MCF 10A (cell line): ENCODE measurements at places on chromosomes 5 and 9. TPM values are rescaled to one million over a fixed set of nuclear protein-coding genes. Genes with fewer than 3 reads are reported as not detected.

GRCh38 chr5:143874312-143874711 lies 62.4 kb downstream of the HMHB1 start:
- DNase-seq: no peak
- peaks cover 16% of the 10 kb centered on the region for H3K4me1 ChIP-seq
- no peak overlapping the region for H3K4me3 ChIP-seq
- no peak overlapping the region for H3K27ac ChIP-seq
- no peaks in the 10 kb centered on the region for H3K27me3 ChIP-seq

DNA sequence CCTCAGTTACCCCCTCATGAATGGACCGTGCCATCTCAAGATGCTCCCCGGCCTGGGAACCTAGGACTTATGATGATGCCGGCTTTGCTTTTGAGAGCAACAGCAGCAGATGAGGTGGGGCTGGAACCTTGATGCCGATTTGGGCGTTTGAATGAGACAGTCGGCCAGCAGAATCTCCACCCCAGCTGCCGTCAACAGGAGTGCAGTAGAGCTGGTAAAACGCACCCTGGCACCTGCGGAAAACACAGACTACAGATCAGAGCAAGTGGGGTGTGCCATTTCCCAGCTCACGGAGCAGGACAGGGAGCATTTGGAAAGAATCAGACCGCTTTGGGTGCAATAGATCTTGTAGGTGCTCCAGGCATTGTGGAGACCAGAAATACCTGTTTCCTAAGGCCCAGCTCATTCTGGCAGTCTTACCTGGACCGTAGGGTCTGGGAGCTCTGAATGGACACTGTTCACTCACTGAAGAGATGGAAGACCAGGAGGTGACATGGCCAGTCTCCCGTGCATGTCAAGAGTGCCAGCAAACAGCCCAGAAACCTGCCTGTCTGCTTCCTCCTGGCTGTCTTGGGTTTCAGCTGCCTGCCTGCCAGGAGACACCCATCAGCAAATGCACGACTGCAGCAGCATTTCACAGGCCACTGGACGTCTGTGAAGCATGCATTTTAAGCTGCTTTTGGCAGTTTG lies 317.7 kb upstream of the IRX4 start:
- no peak overlapping the region for H3K27ac ChIP-seq
- no peak for DNase-seq
- no peaks in the 10 kb centered on the region for H3K4me1 ChIP-seq
- no peaks in the 10 kb centered on the region for H3K36me3 ChIP-seq

DNA sequence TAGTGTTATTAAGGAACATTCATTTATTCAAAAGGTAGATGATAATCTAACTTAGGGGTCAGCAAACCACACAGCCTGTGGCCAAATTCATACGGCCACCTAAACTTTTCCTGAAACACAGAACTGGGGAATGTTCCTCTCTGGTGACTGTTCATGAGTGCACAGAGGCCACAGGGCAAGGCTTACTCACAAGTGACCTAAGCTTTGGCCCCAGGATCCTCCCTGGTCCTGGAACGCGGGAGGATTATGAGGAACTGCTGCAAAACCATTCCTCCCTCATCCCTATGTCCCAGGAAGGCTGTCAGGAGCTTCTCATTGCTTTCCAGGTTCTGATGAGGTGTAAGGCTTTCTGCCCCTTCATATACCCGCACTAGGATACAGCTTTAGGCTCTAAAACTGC lies 397.6 kb downstream of the SEMA5A start:
- no peak overlapping the region for H3K27ac ChIP-seq
- peaks cover 4% of the 10 kb centered on the region for H3K4me1 ChIP-seq
- no peak for DNase-seq
- H3K4me3 ChIP-seq: no peak overlapping the region
- no peaks in the 10 kb centered on the region for H3K27me3 ChIP-seq

- no peak overlapping the region for H3K4me3 ChIP-seq
- H3K27me3 ChIP-seq: no peaks in the 10 kb centered on the region
- no peak for DNase-seq
- H3K36me3 ChIP-seq: no peaks in the 10 kb centered on the region
These were observed 342.8 kb downstream of the TMEM167A start for GRCh38 chr5:82734347-82734746.

DNA sequence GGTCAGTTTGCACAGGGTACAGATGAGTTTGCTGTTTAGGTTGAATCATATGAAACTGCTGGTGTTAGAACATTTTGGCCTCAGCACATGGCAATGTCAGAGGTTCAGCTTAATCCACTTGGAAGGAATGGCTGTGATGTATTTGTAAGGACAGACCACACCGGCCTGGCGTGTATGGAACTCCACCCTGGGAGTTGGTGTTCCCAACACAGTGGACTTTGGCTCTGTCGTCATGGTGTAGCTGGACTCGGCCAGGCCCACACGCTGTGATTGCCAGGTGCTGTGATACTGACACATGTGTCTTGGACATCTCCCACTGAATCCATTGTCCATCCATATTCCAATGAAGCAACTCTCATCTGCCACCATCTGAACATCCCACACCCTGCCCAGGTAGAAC lies 90.3 kb downstream of the ZNF618 start:
- no peak for DNase-seq
- no peaks in the 10 kb centered on the region for H3K27me3 ChIP-seq

DNA sequence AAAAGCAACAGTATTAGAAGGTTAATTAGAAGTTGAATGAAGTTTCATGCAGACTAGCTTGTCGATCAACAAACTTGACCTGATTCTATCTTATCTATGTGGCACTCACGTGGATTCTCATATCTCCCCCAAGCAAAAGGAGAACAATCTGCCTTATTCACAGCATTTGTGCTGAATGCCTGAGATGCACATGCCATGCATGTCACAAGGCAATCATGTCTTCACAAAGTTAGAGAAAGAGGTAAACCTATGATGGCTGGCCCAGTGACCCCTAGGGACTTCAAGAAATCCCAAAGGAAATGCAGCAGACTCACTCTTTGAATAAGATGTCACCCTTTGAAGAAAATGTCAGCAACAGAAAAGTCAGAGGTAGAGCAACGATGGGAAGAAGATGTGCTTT lies 17.6 kb upstream of the SHOC1 start:
- no peak overlapping the region for H3K27ac ChIP-seq
- no peak overlapping the region for H3K4me3 ChIP-seq
- DNase-seq: no peak

- H3K27me3 ChIP-seq: no peaks in the 10 kb centered on the region
- no peaks in the 10 kb centered on the region for H3K4me1 ChIP-seq
These were observed 207.7 kb downstream of the TTLL11 start for GRCh38 chr9:121885345-121885901.

DNA sequence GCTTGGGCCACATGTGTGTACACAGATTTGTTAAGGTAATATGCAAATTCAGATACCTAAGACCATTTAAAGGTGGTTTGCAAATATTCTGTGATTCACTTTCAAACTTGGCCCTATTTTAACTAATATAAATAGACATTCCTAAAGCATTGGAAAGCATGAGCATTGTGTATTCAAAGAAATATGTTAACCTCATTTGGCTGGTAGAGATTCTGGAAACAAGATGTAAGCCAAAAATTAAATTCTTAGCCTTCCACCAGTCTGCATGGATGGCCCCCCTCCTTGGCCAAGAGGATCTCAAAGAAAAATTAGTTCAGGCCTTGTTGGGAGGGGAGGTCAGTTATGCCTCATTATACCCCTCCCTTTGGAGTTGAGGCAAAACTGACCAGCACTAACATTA lies 38.7 kb upstream of the C6 start:
- DNase-seq: no peak
- H3K4me3 ChIP-seq: no peak overlapping the region

DNA sequence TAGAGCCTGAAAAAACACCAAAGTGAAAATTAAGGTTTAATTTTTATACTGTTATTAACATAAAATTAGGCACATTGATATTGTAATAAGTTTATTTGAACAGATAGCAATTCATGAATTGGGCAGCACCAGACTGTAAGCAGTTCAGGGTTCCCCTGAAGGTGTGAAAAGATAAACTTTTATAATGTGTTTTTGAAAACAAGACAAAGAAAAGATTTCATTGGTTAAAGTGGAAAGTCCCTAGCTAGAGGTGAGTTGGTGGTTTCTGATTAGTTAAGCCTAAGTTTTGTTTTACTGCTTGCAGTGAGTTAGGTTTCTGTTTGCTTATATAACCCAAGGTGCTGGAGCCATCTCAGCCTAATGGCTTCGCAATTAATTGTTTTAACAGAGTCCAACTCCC lies 96.5 kb upstream of the RPS23 start:
- H3K4me1 ChIP-seq: no peaks in the 10 kb centered on the region
- no peak overlapping the region for H3K27ac ChIP-seq
- no peak overlapping the region for H3K4me3 ChIP-seq
- DNase-seq: no peak

GRCh38 chr9:82124090-82124489 lies 135.5 kb downstream of the SPATA31D1 start:
- H3K4me3 ChIP-seq: no peak overlapping the region
- no peaks in the 10 kb centered on the region for H3K4me1 ChIP-seq
- DNase-seq: peak; percentile 24
- no peaks in the 10 kb centered on the region for H3K27me3 ChIP-seq

DNA sequence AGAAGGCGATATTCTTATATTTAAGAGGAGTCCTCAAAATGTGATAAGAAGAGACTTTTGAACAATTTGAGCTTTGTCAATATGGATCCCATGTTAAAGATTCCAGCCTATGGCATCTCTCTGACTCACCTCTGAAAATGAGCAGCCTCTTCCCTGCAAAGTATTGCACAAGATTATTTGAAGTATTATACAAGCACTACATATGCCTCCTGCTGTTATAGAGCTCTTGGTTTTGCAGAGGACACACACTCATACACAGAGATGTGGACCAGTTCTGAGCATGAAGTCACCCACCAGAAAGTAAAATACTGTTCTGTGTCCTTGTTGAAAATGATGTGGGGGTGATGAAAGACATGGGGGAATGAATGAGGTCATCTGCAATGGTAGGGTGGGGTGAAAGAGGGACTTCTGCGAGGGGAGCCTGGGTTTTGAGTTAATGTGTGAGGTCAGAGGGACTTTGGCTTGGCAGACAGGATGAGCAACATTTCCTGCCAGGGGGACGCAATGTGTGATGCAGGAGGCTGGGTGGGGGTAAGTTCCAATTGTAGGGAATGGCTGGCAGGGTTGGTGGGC lies 25.8 kb downstream of the FBXL7 start:
- peaks cover 6% of the 10 kb centered on the region for H3K4me1 ChIP-seq
- no peak overlapping the region for H3K4me3 ChIP-seq
- peaks cover 11% of the 10 kb centered on the region for H3K27me3 ChIP-seq
- H3K36me3 ChIP-seq: no peaks in the 10 kb centered on the region
- peak; percentile 6 for DNase-seq
- H3K27ac ChIP-seq: no peak overlapping the region

- H3K27ac ChIP-seq: no peak overlapping the region
- no peaks in the 10 kb centered on the region for H3K36me3 ChIP-seq
- no peak overlapping the region for H3K4me3 ChIP-seq
These were observed 162.0 kb downstream of the C9orf50 start for GRCh38 chr9:129458663-129459546.

GRCh38 chr9:127253446-127253845 lies 11.1 kb upstream of the GARNL3 start:
- H3K27ac ChIP-seq: no peak overlapping the region
- H3K36me3 ChIP-seq: no peaks in the 10 kb centered on the region
- H3K27me3 ChIP-seq: no peaks in the 10 kb centered on the region
- no peak overlapping the region for H3K4me3 ChIP-seq
- H3K4me1 ChIP-seq: no peaks in the 10 kb centered on the region
- DNase-seq: no peak

- H3K4me3 ChIP-seq: no peak overlapping the region
- no peak overlapping the region for H3K27ac ChIP-seq
- no peak for DNase-seq
- H3K36me3 ChIP-seq: no peaks in the 10 kb centered on the region
These were observed 46.2 kb upstream of the HAND1 start for GRCh38 chr5:154524181-154524580.

GRCh38 chr9:36191686-36192085 lies 965 bp downstream of the CLTA start:
- DNase-seq: no peak
- peak overlapping the region; percentile 92 for H3K27ac ChIP-seq
- peak overlapping the region; percentile 83 for H3K4me3 ChIP-seq
- H3K36me3 ChIP-seq: peaks cover 26% of the 10 kb centered on the region

DNA sequence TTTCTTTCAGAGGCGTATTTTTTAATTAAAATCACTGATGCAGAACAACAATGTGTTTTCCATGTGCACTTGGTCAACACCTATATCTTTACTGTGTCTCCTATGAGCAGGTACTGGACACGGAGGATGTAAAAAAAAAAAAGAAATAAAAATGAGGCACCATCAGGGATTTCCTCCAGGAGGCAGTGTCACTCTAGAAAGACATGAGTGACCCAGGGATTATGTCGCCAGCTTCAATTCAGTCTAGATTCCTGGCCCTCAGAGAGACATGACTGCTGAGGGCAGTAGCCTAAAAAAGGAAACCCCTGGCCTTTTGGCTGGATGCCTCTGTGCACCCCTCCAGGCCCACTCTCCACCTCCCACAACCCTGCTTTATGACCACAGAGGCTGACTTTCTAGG lies 18.3 kb upstream of the IL33 start:
- H3K27me3 ChIP-seq: no peaks in the 10 kb centered on the region
- no peaks in the 10 kb centered on the region for H3K4me1 ChIP-seq
- no peak overlapping the region for H3K4me3 ChIP-seq
- H3K27ac ChIP-seq: no peak overlapping the region

DNA sequence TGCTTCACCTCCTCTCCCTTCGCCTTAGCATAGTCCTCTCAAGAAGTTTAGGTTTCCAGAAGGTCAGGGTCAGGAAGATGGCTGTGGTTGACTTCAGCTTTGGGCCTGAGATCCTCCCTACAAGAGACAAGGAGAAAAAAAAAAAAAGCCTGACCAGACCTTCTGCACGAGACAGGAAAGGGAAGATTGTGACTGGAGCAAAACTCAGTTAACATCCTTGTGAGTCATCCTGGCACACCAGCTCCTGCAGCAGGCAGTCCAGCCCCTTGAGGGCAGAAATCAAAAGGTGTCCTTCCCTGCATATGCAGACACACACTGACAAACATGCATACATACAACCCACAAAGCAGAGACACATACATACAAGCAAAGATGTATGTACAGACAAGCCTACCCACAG lies 18.0 kb upstream of the ENHO start:
- H3K27ac ChIP-seq: no peak overlapping the region
- peaks cover 8% of the 10 kb centered on the region for H3K4me1 ChIP-seq
- peak; percentile 62 for DNase-seq
- no peaks in the 10 kb centered on the region for H3K36me3 ChIP-seq

- no peaks in the 10 kb centered on the region for H3K4me1 ChIP-seq
- no peak overlapping the region for H3K27ac ChIP-seq
- H3K27me3 ChIP-seq: peaks cover 38% of the 10 kb centered on the region
These were observed 142.1 kb downstream of the MLLT3 start for GRCh38 chr9:20480249-20480648.

GRCh38 chr9:131432597-131433301 lies 38.9 kb downstream of the PRRC2B start:
- H3K36me3 ChIP-seq: peaks cover 66% of the 10 kb centered on the region
- H3K4me3 ChIP-seq: no peak overlapping the region
- H3K4me1 ChIP-seq: no peaks in the 10 kb centered on the region
- peak overlapping the region; percentile 35 for H3K27ac ChIP-seq
- H3K27me3 ChIP-seq: no peaks in the 10 kb centered on the region
- DNase-seq: peak; percentile 38

- no peak overlapping the region for H3K4me3 ChIP-seq
- no peaks in the 10 kb centered on the region for H3K27me3 ChIP-seq
- no peaks in the 10 kb centered on the region for H3K36me3 ChIP-seq
- no peaks in the 10 kb centered on the region for H3K4me1 ChIP-seq
These were observed 81.8 kb upstream of the LMNB1 start for GRCh38 chr5:126695091-126695490.

The LHX3 gene
- total RNA-seq: 0.22 and 0.26 TPM in 2 replicates

The SKP2 gene
- total RNA-seq: 19.3 and 21.7 TPM in 2 replicates

The ARID3C gene
- total RNA-seq: not detected in 2 replicates

The PAPPA gene
- 6.1 and 7.0 TPM in 2 replicates for total RNA-seq

The CD180 gene
- 0.07 TPM in 1 of 2 replicates, not detected in the other for total RNA-seq

The GFI1B gene
- not detected in 2 replicates for total RNA-seq

The COL15A1 gene
- not detected in 2 replicates for total RNA-seq
